ENCODE measurements at places on chromosomes 11 and 22.

- no peak for DNase-seq
These were observed 103.5 kb downstream of the MICAL2 start for GRCh38 chr11:12213883-12214282.

GRCh38 chr22:19980766-19981165 lies 35.9 kb downstream of the ARVCF start:
- DNase-seq = no peak

DNA sequence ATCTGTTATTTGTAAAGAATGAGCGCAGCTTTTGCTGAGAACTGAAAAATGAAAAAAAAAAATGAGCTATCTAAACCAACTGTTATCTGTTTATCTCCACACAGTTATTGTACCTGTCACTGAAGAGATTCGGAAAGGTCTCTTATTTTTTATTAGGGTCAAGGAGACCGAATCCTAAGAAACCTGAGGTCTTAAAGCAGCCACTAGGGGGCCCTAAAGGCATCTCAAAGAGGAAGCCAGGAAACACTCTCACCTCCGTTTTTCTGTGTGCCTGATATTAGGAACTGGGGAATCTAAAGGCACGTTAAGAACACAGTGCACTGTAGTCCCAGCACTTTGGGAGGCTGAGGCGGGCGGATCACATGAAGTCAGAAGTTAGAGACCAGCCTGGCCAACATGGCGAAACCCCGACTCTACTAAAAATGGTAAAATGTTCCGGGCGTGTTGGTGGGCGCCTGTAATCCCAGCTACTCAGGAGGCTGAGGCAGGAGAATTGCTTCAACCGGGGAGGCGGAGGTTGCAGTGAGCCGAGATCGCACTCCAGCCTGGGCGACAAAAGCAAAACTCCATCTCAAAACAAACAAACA lies 3.5 kb upstream of the LARGE1 start:
- DNase-seq = no peak

DNA sequence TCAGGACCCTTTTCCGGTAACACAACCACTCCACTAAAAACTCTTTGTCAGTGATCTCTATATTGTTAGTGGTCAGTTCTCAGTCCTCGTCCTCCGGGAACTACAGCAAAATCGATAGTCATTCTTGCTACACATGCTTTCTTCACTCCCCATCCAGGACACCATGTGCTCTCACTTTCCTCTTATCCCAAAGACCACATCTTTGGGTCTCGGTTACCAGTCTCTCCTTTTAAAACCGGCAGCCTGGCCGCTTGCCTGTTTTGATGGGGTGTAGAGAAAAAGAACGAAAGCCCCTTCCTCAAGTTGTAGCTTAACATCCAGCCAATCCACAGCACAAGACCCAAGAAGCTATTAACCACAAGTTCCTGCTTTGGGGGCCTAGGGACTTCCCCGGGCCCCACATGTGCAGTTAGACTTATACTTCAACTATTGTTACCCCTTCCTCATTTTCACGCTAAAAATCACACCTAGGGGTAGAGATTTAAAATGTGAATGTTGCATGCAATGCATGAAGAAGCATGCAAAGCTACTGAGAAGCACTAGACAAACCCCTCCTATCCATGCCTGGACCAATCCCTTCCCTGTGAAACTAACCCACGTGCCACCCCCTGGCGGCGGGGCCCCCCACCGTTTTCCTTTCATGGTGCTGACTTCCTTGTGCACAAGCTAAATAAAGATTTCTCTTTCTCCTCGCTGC lies 1.5 kb upstream of the TOLLIP start:
- DNase-seq = no peak

Measured in SK-N-MC (cell line).